ENCODE measurements at places on chromosomes 5 and 9.
A peak's percentile ranks its signal among the peaks of the same experiment; 100 is the strongest.

GRCh38 chr9:34179213-34180136 is 632 bp downstream of the UBAP1 start:
- H3K4me1 ChIP-seq = peaks cover 5% of the 10 kb centered on the region
- no peak for DNase-seq

DNA sequence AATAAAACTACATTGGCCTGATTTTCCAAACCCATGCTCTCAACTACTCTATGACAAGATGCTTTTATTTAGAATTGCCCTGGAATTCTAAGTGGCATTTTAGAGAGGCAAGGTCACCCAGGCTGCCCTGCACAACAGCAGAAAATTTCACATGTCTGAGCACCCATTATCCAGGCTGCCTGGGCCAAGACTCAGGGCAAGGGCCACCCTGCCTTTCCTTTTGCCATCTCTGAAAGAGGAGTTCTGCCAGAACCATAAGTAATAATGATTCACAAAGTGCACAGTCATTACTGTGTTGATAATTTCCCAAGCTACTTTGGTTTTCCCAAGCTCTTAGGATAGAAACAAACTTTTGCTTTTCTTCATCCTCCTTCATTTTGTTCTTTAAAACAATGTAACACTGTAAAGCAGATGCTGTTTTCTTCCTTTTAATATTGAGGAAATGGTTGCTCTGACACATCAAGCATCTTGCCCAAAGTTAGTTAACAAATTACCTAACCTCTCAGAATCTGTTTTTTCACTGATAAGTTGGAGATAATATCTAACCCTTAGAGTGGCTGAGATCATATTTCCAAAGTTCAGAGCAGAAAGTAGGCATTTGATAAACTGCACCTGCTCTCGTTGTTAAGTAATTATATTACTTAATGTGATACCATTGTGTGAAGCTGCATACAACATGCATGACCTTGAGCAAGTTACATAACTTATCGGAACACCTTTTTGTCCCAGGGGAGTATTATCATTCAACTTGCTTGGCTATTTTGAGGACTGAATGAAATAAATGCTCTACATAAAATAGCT is 325.6 kb downstream of the PRELID2 start:
- peaks cover 3% of the 10 kb centered on the region for H3K27me3 ChIP-seq
- DNase-seq = no peak
- no peaks in the 10 kb centered on the region for H3K36me3 ChIP-seq
- H3K27ac ChIP-seq = no peak overlapping the region

DNA sequence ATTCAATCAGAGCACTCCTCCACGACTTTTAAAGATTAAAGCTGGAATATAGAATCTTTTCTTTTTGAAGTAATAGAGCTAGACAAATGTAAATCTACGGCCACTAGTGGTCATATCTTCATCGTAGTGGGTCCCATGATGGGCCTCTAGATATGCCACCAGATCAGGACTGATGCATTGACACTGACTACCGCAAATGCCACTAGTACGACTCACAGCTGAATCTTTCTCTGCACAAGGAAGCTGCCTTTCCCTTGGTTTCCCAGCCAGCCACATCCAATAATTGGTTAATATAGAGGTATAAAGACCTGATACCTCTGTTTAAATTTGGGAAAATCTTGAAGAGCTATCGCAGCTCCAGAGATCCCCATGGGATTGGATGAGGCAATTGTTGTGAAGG is 37.8 kb upstream of the ADRB2 start:
- no peak overlapping the region for H3K27ac ChIP-seq
- no peaks in the 10 kb centered on the region for H3K4me1 ChIP-seq
- H3K4me3 ChIP-seq = no peak overlapping the region
- no peaks in the 10 kb centered on the region for H3K36me3 ChIP-seq

- peaks cover 11% of the 10 kb centered on the region for H3K36me3 ChIP-seq
- H3K27me3 ChIP-seq = peaks cover 60% of the 10 kb centered on the region
- no peak for DNase-seq
- no peak overlapping the region for H3K4me3 ChIP-seq
- H3K27ac ChIP-seq = no peak overlapping the region
Observed at GRCh38 chr5:181107699-181108098, 23.3 kb downstream of the OR2V1 start.

- H3K4me1 ChIP-seq = no peaks in the 10 kb centered on the region
Observed at GRCh38 chr9:35553670-35554543, 51.2 kb upstream of the TESK1 start.

GRCh38 chr5:8134609-8135008 is 265.7 kb downstream of the MTRR start:
- no peak for DNase-seq
- no peak overlapping the region for H3K4me3 ChIP-seq
- H3K4me1 ChIP-seq = no peaks in the 10 kb centered on the region
- no peaks in the 10 kb centered on the region for H3K27me3 ChIP-seq

DNA sequence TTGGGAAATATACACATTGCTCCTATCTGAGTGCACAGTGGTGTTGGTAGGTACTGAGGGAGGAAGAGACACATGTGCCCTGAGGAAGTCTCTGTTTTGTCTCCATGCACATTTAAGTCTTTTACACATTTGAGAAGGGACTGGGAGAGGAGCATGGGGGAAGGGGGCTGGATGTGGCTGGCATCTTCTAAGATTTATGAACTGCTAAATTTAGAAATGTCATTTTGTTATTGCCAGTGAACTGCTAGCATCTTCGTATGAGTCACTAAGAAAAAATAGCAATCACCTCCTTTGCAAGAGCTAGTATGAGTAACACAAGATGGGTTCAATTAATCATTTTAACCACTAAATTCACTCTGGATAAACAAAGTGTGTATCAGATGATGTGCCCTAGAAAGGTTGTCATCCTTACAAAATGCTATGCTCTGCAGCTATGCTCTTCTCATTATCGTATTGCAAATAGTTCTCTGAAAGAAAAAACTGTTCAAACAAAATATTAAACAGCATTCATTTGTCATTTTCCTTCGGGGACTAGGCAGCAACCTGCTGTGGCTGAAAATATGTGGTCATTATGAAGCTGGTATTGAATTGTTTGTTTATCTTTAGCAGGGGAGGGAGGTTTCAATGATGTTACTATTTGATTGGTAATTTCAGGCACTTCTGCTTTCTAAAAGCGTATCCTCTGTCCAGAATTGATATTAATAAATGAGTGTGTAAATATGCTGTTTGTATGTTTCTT is 236.5 kb downstream of the DMRTA1 start:
- no peaks in the 10 kb centered on the region for H3K27me3 ChIP-seq
- H3K4me1 ChIP-seq = no peaks in the 10 kb centered on the region
- H3K36me3 ChIP-seq = no peaks in the 10 kb centered on the region
- H3K4me3 ChIP-seq = no peak overlapping the region

DNA sequence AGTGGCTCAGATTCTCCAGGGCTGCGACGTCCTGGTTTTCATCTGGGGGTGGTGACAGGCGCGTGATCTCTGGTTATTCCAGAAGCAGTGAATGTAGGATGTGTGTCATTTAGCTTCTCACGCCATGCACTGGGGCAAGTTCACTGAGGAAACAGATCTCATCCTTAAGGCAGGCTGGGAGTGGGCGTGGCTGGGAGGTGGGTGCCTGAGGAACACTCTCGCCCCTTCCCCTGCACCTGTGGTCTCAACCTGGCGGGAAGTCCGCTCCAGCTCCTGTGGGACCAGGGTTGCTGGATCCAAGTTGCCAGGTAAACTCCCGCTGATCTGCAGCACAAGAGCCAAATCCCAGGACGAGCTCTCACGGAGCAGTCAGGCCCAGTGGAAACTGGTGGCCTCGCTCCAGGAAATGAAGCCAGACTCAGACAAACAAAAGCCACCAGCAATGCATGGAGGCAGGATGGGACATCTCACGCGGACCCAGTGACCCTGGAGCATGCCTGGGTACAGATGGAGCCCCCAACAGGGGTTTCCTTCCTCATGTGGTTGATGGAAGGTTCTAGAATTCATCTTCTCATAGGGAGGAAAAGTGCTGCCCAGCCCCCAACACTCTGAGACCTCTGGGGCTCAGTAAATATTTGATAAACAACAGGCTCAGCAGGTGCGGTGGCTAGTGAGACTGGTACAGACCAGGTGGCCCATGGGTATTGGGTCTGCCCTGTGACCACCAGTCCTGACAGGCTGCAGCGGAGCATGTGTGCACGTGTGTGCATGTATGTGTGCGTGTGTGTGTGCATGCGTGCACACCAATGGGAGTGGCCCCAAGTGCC is 16.3 kb upstream of the SLC12A7 start:
- H3K4me3 ChIP-seq = no peak overlapping the region
- H3K36me3 ChIP-seq = no peaks in the 10 kb centered on the region
- DNase-seq = no peak
- H3K27ac ChIP-seq = no peak overlapping the region
- peaks cover 5% of the 10 kb centered on the region for H3K4me1 ChIP-seq

GRCh38 chr9:108724122-108724521 is 131.7 kb downstream of the ACTL7B start:
- no peak overlapping the region for H3K4me3 ChIP-seq
- no peak overlapping the region for H3K27ac ChIP-seq
- no peaks in the 10 kb centered on the region for H3K4me1 ChIP-seq
- no peak for DNase-seq

GRCh38 chr5:157670662-157671591 is at the start of gene C5orf52:
TSS of gene C5orf52 (plus strand) at chr5:157671533. CDS start at chr5:157671615, 82 bp downstream.
- DNase-seq = no peak
- peaks cover 60% of the 10 kb centered on the region for H3K27me3 ChIP-seq
- no peak within 1 kb of the TSS for H3K27ac ChIP-seq
- peak within 1 kb of the TSS; percentile 84 for H3K4me3 ChIP-seq
- no peaks in the 10 kb centered on the region for H3K36me3 ChIP-seq
- peaks cover 28% of the 10 kb centered on the region for H3K4me1 ChIP-seq

GRCh38 chr5:139064613-139065012 is 133.6 kb downstream of the SIL1 start:
- H3K4me1 ChIP-seq = peaks cover 15% of the 10 kb centered on the region
- no peaks in the 10 kb centered on the region for H3K27me3 ChIP-seq
- no peak overlapping the region for H3K4me3 ChIP-seq
- H3K27ac ChIP-seq = no peak overlapping the region
- no peak for DNase-seq

DNA sequence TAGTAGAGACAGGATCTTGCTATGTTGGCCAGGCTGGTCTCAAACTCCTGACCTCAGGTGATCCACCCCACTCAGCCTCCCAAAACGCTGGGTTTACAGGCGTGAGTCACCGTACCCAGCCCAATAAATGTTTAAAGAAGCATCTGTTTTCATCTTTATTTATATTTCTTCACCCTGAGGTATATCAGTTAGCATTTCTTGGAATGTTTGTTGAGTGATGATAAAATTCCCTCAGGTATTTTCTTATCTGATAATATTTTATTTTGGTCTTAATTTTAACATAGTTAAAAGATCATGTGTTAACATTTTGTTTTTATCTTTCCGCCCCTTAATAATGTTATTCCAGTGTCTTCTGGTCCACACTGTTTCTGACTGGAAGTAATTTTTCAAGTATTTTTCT is 839.6 kb upstream of the CDH10 start:
- DNase-seq = no peak
- H3K4me1 ChIP-seq = no peaks in the 10 kb centered on the region
- H3K27ac ChIP-seq = no peak overlapping the region
- no peak overlapping the region for H3K4me3 ChIP-seq

DNA sequence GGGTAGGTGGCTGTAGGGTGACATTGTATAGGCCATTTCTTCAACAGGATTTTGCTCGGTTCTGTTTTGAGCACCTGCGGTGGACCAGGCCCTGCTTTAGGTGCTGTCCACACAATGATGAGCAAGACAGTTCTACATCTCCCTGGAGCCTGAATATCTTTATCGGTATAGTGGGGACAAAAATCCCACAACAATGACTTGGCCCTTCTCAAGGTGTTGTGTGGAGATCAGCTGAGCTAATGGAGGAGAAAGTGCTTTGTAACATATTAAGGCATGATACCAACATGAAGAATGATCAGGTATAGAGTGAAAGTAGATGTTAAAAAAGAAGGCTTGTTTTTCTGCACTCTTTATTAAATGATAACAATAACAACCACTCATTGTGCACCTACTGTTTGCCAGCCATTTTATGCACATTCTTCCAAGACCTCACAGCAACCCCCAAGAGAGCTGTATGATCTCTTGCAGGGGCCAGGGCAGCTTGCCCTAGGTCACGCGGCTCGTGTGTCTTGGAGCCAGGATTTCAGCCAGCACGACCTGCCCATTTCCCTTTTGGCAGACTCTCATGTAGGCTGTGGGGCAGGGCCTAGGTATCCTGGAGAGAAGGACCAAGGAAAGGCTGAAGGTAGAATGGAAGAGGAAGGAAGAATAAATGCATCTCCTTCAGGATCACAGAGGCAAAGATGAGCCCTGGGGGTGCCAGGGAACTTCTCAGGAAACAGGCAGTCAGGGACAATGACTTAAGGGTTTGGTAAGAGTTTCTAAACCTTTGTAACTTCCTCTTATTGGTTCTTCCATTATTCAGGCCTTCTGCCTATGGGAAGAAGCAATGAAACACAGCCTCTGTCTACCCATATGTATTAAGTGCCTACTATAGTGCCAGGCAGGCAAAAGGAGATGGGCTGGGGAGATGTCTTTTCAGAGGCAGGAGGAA is 50.0 kb upstream of the PPARGC1B start:
- no peak overlapping the region for H3K4me3 ChIP-seq
- peak overlapping the region; percentile 45 for H3K27ac ChIP-seq
- no peak for DNase-seq
- H3K27me3 ChIP-seq = peaks cover 3% of the 10 kb centered on the region
- H3K36me3 ChIP-seq = no peaks in the 10 kb centered on the region

- DNase-seq = no peak
- H3K4me3 ChIP-seq = no peak overlapping the region
- H3K4me1 ChIP-seq = peaks cover 76% of the 10 kb centered on the region
- H3K27me3 ChIP-seq = no peaks in the 10 kb centered on the region
Observed at GRCh38 chr5:132480546-132480892, 10.1 kb downstream of the IRF1 start.

GRCh38 chr5:153981905-153982605 is 56.7 kb downstream of the FAM114A2 start:
- no peak for DNase-seq
- H3K27ac ChIP-seq = no peak overlapping the region
- H3K36me3 ChIP-seq = no peaks in the 10 kb centered on the region
- no peak overlapping the region for H3K4me3 ChIP-seq
- peaks cover 11% of the 10 kb centered on the region for H3K27me3 ChIP-seq

GRCh38 chr5:125894383-125894782 is 528.8 kb upstream of the GRAMD2B start:
- no peaks in the 10 kb centered on the region for H3K27me3 ChIP-seq
- no peak for DNase-seq
- H3K27ac ChIP-seq = no peak overlapping the region

GRCh38 chr5:141935538-141935937 is 11.9 kb downstream of the DELE1 start:
- no peaks in the 10 kb centered on the region for H3K4me1 ChIP-seq
- DNase-seq = no peak
- H3K36me3 ChIP-seq = peaks cover 7% of the 10 kb centered on the region
- no peaks in the 10 kb centered on the region for H3K27me3 ChIP-seq

- no peak for DNase-seq
- H3K36me3 ChIP-seq = peaks cover 10% of the 10 kb centered on the region
- H3K4me1 ChIP-seq = peaks cover 36% of the 10 kb centered on the region
- peak overlapping the region; percentile 43 for H3K27ac ChIP-seq
- no peak overlapping the region for H3K4me3 ChIP-seq
Observed at GRCh38 chr5:157820593-157821252, 38.2 kb downstream of the CLINT1 start.

GRCh38 chr9:137114613-137115393 is at the start of gene DPP7:
TSS of gene DPP7 (minus strand) at chr9:137114733. CDS start at chr9:137114713, 20 bp downstream.
- peak within 1 kb of the TSS; percentile 65 for H3K27ac ChIP-seq
- no peaks in the 10 kb centered on the region for H3K4me1 ChIP-seq

- no peak overlapping the region for H3K27ac ChIP-seq
- H3K4me3 ChIP-seq = no peak overlapping the region
- no peaks in the 10 kb centered on the region for H3K4me1 ChIP-seq
Observed at GRCh38 chr9:74275872-74276508, 221.1 kb upstream of the RORB start.
